ENCODE measurements at places on chromosomes 5 and 9.

- H3K4me3 ChIP-seq, result no peak overlapping the region
- no peaks in the 10 kb centered on the region for H3K27me3 ChIP-seq
- H3K27ac ChIP-seq, result no peak overlapping the region
- no peak for DNase-seq
- no peaks in the 10 kb centered on the region for H3K4me1 ChIP-seq
These were observed 301.9 kb downstream of the RASEF start for GRCh38 chr9:82761027-82761426.

GRCh38 chr9:130927995-130928900 lies 10.8 kb downstream of the FIBCD1 start:
- DNase-seq, result no peak
- peaks cover 18% of the 10 kb centered on the region for H3K27me3 ChIP-seq
- H3K4me1 ChIP-seq, result no peaks in the 10 kb centered on the region

DNA sequence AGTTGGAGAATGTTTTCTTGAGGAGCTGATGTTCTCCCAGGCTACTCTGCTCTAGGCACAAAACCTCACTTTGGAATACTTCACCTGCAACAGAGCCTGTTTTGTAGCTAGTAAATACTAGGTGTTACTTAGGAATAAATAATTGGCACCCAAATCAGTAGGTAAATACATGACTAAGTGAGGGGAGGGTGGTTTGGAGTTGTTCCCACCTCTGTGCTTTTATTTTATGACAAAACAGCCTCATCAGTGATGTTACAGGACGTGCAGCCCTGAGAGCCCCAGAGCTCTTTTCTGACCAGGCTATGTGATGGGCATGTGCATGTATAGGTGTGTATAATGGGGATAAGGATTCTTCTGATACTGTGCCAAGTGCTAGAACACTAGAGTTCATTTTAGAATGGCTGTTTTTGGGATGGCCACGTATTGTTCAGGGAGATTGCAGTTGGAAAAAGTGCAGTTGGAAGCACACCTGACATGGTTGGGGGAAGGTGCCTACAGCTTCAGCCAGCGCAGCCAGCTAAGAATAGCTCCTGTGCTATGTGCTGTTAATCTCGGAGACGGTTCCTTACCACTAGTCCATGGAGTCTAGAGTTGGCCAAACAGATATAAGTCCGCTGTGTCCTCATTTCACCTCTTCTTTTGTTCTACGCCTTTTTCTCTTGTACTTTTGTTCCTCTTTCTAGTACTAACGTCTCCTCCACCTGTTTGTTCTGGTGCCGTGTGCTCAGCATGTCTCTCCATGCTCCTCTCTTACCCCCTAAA lies 284.7 kb downstream of the FANCC start:
- no peak overlapping the region for H3K4me3 ChIP-seq
- H3K27me3 ChIP-seq, result no peaks in the 10 kb centered on the region
- H3K27ac ChIP-seq, result no peak overlapping the region
- peaks cover 6% of the 10 kb centered on the region for H3K4me1 ChIP-seq

DNA sequence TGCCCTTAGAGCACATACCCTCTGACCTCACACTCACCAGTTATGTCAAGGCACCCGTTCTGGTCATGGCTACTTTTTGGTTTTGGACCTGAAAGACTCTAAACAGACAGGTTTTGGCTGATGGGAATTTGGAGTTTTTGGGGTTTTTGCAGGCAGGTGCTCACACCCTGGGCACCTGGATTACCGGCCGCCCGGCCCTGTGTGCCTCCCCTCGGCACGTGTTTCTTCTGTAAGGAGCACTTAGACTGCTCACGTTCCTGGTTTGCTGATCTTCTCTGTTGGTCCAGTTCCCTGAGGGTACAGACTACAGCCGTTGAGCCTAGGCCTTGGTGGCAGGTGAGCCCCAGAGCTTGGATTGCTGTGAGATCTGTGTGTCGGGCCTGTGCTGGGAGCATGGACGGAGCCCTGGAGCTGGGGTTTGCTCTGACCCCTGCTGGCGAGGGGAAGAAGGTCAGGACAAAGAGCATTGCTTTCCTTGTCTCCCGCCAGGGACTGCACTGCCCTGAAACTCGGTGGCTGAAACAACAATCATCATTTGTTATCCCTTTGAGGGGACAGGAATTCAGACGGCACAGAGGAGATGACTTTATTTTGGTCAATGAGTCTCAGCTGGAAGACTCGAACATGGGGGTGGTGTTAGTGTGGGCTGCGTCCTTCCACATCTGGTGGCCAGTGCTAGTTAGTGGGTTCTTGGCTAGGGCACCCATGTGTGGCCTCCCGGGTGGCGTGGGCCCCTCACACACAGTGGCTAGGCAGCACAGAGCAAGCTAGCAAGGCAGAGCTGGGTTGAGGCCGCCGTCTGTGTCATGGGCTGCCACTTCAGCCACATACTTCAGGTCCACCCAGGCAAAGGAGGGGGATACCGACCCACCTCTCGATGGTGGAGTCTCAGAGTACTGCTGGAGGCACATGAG lies 76.4 kb downstream of the EHMT1 start:
- H3K27ac ChIP-seq, result no peak overlapping the region
- no peak overlapping the region for H3K4me3 ChIP-seq
- DNase-seq, result no peak
- H3K36me3 ChIP-seq, result peaks cover 28% of the 10 kb centered on the region
- H3K27me3 ChIP-seq, result no peaks in the 10 kb centered on the region

DNA sequence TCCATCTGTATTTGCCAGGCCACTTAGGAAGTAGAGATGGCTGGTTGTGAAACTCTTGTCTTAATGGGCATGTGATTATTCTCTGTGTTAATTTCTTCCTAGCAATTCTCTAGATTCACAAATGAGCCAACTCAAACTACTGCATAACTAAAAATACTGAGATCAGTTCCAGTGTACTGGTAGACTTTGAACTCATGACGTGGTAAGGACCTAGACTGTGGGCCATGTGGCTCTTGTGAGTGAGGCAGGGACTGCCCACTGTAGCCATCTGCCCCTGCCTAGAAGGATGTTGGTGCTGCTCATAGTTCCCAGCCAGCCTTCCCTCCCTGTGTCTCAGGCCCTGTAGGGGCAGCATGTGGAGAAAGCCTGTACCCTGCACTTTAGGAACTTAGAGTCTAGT lies 47.4 kb downstream of the CYSTM1 start:
- no peak overlapping the region for H3K27ac ChIP-seq
- H3K36me3 ChIP-seq, result no peaks in the 10 kb centered on the region
- H3K4me1 ChIP-seq, result peaks cover 21% of the 10 kb centered on the region
- H3K27me3 ChIP-seq, result no peaks in the 10 kb centered on the region
- no peak for DNase-seq

DNA sequence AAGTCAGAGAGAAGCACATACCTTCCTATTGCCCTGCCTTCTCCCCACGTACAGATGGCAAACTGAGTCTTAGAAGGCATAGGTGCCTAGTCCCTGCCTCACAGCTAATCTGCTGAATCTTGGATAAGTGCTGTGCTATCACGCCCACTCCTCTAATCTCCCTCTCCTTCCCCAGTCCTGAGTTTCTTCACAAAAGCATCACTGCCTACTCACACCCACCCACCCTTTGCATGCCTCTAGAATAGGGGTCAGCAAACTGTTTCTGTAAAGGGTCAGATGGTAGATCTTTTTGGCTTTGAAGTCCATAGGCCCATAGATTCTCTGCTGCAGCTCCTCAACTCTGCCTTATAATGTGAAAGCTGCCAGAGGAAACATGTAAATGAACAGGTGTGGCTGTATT lies 23.2 kb upstream of the JADE2 start:
- peaks cover 38% of the 10 kb centered on the region for H3K4me1 ChIP-seq
- no peaks in the 10 kb centered on the region for H3K27me3 ChIP-seq
- H3K36me3 ChIP-seq, result no peaks in the 10 kb centered on the region
- peak overlapping the region; percentile 13 for H3K27ac ChIP-seq
- no peak for DNase-seq

DNA sequence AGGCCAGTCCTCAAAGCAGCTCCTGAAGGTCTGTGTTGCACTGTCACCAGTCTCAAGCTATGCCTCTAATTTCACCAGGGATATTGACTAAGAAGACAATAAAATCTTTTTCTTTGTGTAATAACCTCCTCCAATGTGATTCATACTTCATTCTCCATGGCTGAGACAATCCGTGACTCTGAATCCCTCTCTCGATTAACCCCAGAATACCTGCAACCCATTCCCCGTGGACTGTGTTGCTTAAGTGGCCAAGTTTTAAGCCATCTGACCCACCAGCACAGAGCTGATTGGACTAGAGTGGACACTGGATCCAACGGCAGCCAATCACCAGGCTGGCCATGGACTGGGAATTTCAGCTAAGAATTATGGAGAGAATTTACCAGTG lies 5.4 kb upstream of the CCIN start:
- H3K27ac ChIP-seq, result no peak overlapping the region
- H3K36me3 ChIP-seq, result peaks cover 17% of the 10 kb centered on the region
- H3K4me1 ChIP-seq, result peaks cover 5% of the 10 kb centered on the region
- DNase-seq, result no peak
- H3K4me3 ChIP-seq, result no peak overlapping the region
- H3K27me3 ChIP-seq, result peaks cover 2% of the 10 kb centered on the region

- no peak overlapping the region for H3K27ac ChIP-seq
- no peak overlapping the region for H3K4me3 ChIP-seq
- no peaks in the 10 kb centered on the region for H3K36me3 ChIP-seq
- H3K4me1 ChIP-seq, result peaks cover 16% of the 10 kb centered on the region
These were observed 100.2 kb upstream of the TBCA start for GRCh38 chr5:77876316-77876715.

DNA sequence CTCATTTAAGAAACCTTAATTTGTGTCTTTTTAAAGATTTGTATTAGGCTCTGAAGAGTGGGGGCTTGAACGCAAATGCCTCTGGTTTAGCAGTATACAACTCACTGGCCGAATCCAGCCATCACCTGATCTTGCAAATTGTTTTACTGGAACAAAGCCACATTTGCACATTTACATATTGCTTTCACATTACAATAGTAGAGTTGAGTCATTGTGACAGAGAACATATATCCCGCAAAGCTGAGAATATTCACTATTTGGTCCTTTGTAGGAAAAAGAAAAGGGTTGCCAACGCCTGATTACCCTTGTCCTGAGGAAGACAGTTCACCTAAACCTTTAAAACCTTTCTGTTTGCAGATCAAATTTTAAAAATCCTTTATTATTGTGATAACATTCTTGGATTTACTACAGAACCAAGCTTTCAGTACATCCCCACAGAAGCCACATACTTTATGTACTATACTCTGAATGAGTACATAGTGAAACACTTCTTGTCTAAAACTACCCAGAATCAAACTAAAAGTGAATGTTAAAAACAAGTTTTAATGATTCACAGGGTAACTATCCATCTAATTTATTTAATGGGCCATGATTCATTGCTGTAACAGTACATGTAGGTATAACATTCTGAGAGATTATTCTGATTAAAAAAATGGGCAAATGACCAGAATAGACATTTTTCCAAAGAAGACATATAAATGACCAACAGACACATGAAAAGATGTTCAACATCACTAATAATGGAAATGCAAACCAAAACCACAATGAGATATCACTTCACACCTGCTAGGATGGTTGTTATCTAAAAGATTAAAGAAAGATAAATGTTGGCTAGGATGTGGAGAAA lies 161.0 kb downstream of the SLC25A46 start:
- DNase-seq, result no peak
- no peaks in the 10 kb centered on the region for H3K36me3 ChIP-seq
- H3K4me3 ChIP-seq, result no peak overlapping the region
- H3K27me3 ChIP-seq, result peaks cover 9% of the 10 kb centered on the region
- H3K27ac ChIP-seq, result no peak overlapping the region

GRCh38 chr9:2568689-2569088 lies 52.9 kb upstream of the VLDLR start:
- no peak overlapping the region for H3K27ac ChIP-seq
- DNase-seq, result no peak
- H3K4me1 ChIP-seq, result no peaks in the 10 kb centered on the region
- H3K4me3 ChIP-seq, result no peak overlapping the region

DNA sequence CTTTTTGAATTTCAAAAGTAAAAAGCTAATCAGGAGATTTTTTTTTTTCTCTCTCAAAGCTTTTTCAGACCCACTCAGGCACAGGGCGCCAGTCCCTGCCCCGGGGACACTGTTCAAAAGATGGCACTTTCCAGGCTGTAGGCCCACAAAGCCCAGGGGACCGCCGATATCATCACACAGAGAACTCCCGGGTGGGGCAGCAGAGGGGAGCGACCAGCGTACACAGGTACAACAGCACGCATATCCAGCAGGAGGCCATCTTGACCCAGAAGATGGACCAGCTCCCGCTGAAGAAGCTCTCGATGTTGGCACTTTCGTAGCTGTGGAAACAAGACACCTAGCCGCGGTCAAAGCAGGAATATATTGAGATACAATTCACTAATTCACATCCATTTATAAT lies 108.3 kb downstream of the THBS4 start:
- no peak overlapping the region for H3K4me3 ChIP-seq
- no peak for DNase-seq
- H3K4me1 ChIP-seq, result peaks cover 39% of the 10 kb centered on the region
- peaks cover 66% of the 10 kb centered on the region for H3K36me3 ChIP-seq

- H3K27me3 ChIP-seq, result no peaks in the 10 kb centered on the region
- H3K36me3 ChIP-seq, result no peaks in the 10 kb centered on the region
- H3K4me1 ChIP-seq, result peaks cover 2% of the 10 kb centered on the region
- no peak for DNase-seq
- no peak overlapping the region for H3K4me3 ChIP-seq
- no peak overlapping the region for H3K27ac ChIP-seq
These were observed 42.7 kb downstream of the ZNF618 start for GRCh38 chr9:113918697-113919350.

DNA sequence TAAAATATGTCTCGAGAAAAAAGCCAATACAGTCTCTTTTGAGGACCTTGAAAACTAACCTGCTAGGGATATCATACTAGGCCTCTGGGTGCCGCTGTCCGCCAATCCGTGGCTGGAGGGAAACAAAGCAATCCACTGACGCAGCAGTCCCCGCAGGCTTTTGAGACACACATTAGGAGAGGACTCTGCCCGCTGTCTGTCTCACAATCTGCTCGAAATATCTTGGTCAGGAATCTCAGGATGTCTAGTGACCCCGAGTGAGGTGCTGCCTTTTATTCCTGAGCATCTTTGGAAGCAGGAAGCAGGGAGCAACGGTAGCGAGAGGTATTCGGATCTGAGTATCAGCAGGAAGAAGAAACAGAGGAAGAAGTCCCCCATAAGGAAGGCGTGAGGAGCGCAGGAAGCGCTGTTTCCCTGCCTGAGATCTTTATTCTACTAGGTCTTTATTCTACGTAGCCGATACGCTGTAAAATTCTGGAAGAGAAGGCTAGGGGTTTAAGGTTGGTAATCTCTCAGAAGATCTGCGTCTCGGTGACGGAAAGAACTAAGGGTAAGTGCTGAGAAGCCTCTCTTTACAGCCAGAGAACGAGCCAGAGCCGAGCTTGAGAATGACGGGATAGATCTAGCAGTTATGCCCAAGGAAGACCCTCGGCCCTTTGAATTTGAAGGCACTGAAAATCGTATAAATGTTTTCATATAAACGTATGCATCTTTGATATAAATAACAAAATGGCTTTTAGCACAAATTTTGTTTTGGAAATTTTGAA lies 4.0 kb upstream of the PCDHGA1 start:
- DNase-seq, result peak; percentile 58
- peaks cover 9% of the 10 kb centered on the region for H3K4me1 ChIP-seq
- peaks cover 6% of the 10 kb centered on the region for H3K27me3 ChIP-seq

GRCh38 chr9:78114581-78114980 lies 83.0 kb upstream of the GNAQ start:
- H3K4me1 ChIP-seq, result peaks cover 41% of the 10 kb centered on the region
- no peaks in the 10 kb centered on the region for H3K27me3 ChIP-seq

All from activated T-helper 2 cell treated with anti-CD3 and anti-CD28 coated beads, Interferon-gamma antibody, Interleukin-2, Interleukin-4, amounts not matched to agents 10 μg/mL and 5 μg/mL and 100 μg/mL, durations not matched to agents 14 hours and 24 hours and 36 hours (primary cell).